Purkinje cell (primary cell): ENCODE measurements at places on chromosomes 11 and 22. TPM values are rescaled to one million over a fixed set of nuclear protein-coding genes. Genes with fewer than 3 reads are reported as not detected.

The GNB1L gene
- polyA plus RNA-seq, result 1.7 and 2.0 TPM in 2 replicates

The GCAT gene
- polyA plus RNA-seq, result 8.8 and 26.1 TPM in 2 replicates

The KRTAP5-10 gene
- polyA plus RNA-seq, result not detected in 2 replicates

The TST gene
- polyA plus RNA-seq, result 5.8 and 9.8 TPM in 2 replicates

The CSF2RB gene
- not detected in 2 replicates for polyA plus RNA-seq

The CD59 gene
- 248 and 291 TPM in 2 replicates for polyA plus RNA-seq

The FJX1 gene
- polyA plus RNA-seq, result 5.8 and 7.5 TPM in 2 replicates

The ME3 gene
- 41.7 and 44.2 TPM in 2 replicates for polyA plus RNA-seq

The PNPLA5 gene
- not detected in 2 replicates for polyA plus RNA-seq

The OR4D5 gene
- polyA plus RNA-seq, result not detected in 2 replicates

The NRXN2 gene
- 1.7 and 3.1 TPM in 2 replicates for polyA plus RNA-seq

The UCP3 gene
- 0.58 TPM in 1 of 2 replicates, not detected in the other for polyA plus RNA-seq

The SLC17A6 gene
- not detected in 2 replicates for polyA plus RNA-seq

The EMSY gene
- polyA plus RNA-seq, result 19.4 and 20.5 TPM in 2 replicates

The KCNE3 gene
- not detected in 2 replicates for polyA plus RNA-seq

The ZC3H7B gene
- 0.20 and 0.35 TPM in 2 replicates for polyA plus RNA-seq

The CTTN gene
- 26.9 and 34.6 TPM in 2 replicates for polyA plus RNA-seq

The JAML gene
- polyA plus RNA-seq, result not detected in 2 replicates

The IL17REL gene
- polyA plus RNA-seq, result not detected in 2 replicates

The ACAD8 gene
- polyA plus RNA-seq, result 31.1 and 39.1 TPM in 2 replicates

The DERL3 gene
- polyA plus RNA-seq, result 2.3 and 2.5 TPM in 2 replicates

The MS4A1 gene
- polyA plus RNA-seq, result not detected in 2 replicates

The RASSF10 gene
- polyA plus RNA-seq, result 0.08 TPM in 1 of 2 replicates, not detected in the other

The MPPED2 gene
- polyA plus RNA-seq, result 6.8 and 13.2 TPM in 2 replicates

The CBL gene
- polyA plus RNA-seq, result 10.4 and 17.6 TPM in 2 replicates

The OR51E2 gene
- not detected in 2 replicates for polyA plus RNA-seq

The RBM7 gene
- polyA plus RNA-seq, result 6.4 and 8.1 TPM in 2 replicates

The ADM2 gene
- not detected in 2 replicates for polyA plus RNA-seq

The ARL14EP gene
- 60.2 and 94.4 TPM in 2 replicates for polyA plus RNA-seq

The DNAJB13 gene
- not detected in 2 replicates for polyA plus RNA-seq

The ARHGEF12 gene
- 18.5 and 26.8 TPM in 2 replicates for polyA plus RNA-seq

The KCNJ5 gene
- polyA plus RNA-seq, result not detected in 2 replicates

The CCDC116 gene
- not detected in 2 replicates for polyA plus RNA-seq

The SLC35E4 gene
- polyA plus RNA-seq, result 3.1 and 3.6 TPM in 2 replicates

The OR8G5 gene
- polyA plus RNA-seq, result not detected in 2 replicates
